ENCODE measurements at places on chromosomes 7 and 10.

GRCh38 chr7:53350241-53350640 is 314.8 kb downstream of the POM121L12 start:
- no peak for DNase-seq

DNA sequence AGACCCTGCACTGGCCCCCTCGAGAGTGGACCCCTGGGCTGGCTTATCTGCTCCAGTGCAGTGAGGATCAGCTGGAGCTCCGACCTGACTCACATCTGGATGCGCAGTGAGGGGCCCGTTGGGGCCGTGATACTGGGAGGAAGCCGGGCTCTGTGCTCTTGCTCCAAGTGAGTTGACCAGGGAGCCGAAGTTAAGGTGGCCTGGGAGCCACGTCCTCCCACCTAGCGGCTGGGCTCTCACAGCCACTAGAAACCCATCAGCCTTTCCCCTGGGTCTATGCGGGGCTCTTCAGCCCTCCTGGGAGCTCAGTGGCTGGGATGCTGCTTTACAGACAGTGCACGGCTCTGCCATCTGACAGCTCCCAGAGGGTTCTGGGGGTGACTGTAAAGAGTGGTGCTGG is 9.1 kb downstream of the ALKBH4 start:
- no peak for DNase-seq

DNA sequence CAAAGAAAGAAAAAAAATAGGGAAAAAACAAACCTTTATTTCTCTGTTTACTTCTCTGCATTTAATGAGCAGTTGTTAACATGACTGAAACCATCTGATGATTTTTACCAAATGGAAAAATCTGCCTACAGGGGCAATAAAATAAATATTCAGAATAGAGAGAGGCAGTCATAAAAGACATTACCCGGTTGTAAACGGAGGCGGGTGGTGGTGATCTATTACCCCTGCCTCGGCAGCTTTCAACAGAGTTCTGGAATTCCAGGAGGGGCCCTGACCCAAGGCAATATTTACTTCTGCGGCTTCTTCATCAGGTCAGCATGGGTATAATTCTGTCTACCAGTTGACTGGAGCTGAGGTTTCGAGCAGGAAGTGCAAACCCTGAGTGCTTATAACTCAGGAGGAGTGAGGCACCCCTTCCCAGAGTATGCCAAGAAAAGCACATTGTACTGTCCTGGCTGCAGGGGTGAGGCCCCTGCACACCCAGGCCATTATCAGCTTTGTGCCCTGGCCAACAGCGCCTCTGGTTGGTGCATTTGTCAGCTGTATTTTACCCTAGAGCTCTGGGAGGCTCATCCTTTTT is 8.2 kb upstream of the CXCL12 start:
- DNase-seq = no peak

GRCh38 chr10:25875556-25876165 is 58.4 kb upstream of the MYO3A start:
- no peak for DNase-seq

DNA sequence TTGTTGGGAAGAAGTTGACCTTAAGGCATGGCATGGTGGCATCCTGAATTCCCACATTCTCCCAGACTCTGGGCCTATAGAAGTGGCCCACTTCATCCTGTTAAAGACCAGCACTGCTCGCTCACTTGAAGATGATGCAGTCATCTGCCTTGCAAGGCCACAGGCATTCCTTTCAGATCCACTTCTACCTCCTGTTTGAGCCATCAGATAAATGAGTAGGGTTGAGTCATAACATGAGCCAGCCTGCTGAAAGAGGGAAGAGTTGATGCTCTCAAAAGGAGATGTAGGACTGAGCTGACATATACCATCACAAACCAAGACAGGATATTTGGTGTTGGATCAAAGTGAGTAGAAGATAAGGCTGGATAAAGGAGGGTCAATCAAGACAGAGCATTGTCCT is 1.5 kb upstream of the EBLN1 start:
- no peak for DNase-seq

DNA sequence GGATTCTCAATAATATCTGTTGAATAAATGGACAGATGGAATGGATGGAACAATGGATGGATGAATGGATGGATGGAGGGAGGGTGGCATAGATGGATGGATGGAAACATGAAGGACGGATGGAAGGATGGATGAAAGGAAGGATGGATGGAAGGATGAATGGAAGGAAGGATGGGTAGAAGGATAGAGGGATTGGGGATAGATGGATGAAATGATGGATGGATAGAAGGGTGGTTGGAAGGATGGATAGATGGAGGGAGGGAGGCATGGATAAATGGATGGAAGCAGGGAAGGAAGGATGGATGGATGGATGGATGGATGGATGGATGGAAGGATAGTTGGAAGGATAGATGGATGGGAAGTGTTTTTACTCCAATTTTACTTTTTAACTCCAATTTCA is 35.4 kb downstream of the AKR1B15 start:
- no peak for DNase-seq

DNA sequence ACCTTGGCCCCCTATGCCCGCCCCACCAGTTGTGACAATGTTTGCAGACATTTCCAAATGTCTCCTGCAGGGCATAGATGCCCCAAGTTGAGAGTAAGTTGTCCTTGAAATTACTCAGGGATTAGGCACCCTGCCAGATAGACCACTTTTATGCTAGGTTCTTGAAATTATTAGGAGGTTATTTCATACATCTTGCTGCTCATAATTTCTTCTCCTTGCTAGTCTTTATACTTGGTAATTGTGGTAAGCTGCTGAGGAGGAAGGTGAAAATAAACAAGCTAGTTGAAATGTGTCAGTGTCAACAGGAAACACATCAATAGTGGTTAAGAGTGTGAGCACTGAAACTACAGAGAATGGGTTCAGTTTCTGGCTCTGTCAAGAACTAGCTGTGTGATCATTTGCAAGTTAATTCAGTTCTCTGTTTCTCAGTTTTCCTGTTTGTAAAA is 63.7 kb upstream of the AOAH start:
- no peak for DNase-seq

DNA sequence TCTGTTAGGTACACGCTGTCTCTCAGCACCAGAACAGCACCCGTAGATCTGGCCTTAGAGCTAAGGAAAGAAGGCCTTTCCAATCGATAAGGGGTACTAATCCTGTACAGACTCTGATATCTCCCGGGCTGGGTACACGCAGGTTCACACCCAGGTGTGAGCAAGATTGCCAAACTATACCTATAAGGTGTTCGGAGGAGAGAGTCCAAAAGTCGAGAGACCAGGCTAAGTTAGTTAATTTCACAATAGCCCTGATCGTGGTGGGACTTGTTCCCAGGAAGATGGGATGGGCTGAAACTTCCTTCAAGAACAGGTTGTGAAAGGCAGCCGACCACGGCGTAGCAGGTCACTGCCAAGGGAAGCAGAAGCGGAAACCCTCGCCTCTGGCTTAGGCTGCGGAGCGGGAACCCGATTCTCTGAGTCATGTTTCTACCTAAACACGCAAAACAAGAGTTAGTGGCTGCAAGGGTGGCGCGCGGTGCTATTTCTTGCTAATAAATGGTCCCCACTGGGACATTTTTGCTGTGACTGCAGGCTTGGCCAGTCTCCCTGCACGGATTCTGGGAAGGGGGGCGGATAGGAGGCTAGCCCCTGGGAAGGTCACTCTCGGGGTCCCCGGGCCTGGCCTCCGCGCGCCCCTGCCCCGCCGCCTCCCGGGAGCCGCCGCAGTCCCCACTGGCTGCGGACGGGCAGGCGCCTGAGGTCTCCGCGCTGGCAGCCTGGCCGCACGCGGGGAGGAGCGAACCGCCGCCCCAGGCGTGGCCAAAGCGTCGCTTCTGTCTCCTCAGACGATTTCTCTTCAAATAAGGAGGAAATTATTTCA is 75.4 kb upstream of the PDSS1 start:
- DNase-seq = no peak

- DNase-seq = no peak
These were observed 399 bp downstream of the FHIP2A start for GRCh38 chr10:114821915-114822443.

GRCh38 chr10:75717126-75717916 is 285.9 kb downstream of the LRMDA start:
- DNase-seq = no peak

DNA sequence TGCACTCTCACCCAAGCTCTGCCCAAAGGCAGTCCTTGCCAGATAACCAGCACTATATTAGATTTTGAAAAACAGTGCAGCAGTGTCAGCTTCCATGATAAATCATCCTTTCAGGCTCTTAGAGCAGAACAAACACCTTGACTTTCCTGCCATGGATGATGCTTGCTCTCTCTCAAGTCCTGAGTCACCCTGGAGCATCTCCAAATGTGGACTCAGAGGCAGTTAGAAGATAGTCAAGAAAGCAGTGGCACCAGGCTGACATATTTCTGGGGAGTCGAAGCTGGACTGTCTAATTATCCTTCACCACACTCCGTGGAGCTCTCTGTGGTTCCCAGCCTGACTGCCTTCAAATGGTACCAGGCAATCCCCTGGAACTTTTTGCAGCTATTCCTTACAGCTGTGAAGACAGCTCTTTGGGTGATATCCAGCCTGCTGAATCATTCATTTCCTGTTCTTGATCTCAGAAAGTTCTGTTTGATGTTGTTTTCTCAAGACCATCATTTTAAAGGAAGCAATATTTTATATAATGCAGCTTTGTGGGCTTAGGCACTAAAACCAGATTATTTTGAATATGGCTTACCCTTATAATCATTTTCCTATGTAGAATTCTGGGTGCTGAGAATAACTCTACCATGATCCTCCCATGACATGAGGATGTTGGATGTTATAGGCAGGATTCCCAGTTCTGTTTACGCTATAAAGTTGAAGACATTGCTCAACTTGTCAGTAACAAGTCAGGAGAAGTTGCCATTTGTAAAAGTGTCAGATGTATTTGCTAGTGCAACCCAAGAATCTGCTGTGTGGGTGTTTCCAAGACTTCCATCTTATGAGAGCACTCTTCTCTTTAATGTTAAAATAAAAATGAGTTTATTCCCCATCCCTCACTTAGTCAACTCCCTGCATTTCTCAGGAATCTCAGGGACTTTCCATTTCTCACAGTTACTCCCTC is 233.8 kb downstream of the C7orf25 start:
- peak; percentile 59 for DNase-seq

GRCh38 chr7:129144095-129144833 is at the start of gene TSPAN33:
TSS of gene TSPAN33 (plus strand) at chr7:129144707. CDS start at chr7:129144981, 274 bp downstream.
- DNase-seq = peak; percentile 16

GRCh38 chr7:156751319-156751718 is 110.7 kb downstream of the RNF32 start:
- DNase-seq = no peak

DNA sequence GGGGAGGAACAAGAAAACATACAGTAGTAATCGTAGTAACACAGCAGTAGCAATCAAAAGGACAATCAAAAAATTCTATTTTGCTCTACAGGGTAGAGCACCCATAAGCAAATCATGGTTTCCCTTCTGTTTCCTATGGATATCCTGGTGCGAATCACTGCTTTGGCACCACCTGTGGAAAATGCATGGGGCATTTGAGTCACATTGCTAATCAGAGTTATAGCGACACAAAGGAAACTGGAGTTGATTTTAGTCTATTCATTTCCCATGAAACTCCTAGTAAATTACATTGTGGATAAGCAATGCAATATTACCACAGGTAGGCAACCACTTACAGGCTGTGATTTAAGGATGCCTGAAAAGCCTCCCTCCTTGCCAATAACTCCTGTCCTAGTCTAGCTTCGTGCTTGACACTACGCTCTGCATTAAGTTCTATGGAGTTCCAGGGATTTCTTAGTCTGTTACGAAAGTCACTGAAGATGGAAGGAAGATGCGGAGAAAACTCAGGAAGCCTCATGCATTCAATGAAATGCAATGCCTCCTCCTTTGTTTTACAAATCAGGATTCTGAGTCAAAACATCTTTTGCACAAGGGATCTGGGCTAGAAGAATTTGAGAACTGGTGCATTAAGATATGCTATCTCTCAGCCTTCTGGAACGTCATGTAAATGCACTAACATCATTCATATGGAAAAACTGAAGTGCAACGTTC is 188.4 kb downstream of the DGKI start:
- DNase-seq = no peak

GRCh38 chr7:63029207-63029522 is 969.5 kb upstream of the ZNF722 start:
- no peak for DNase-seq

GRCh38 chr10:129761197-129761972 is 202.7 kb downstream of the EBF3 start:
- DNase-seq = no peak

GRCh38 chr10:124142960-124143359 is 49.6 kb upstream of the CHST15 start:
- DNase-seq = no peak

- DNase-seq = peak; percentile 7
These were observed 139.0 kb downstream of the LRRN3 start for GRCh38 chr7:111229916-111230315.

GRCh38 chr10:108556186-108556585 is 1367.1 kb downstream of the XPNPEP1 start:
- no peak for DNase-seq

DNA sequence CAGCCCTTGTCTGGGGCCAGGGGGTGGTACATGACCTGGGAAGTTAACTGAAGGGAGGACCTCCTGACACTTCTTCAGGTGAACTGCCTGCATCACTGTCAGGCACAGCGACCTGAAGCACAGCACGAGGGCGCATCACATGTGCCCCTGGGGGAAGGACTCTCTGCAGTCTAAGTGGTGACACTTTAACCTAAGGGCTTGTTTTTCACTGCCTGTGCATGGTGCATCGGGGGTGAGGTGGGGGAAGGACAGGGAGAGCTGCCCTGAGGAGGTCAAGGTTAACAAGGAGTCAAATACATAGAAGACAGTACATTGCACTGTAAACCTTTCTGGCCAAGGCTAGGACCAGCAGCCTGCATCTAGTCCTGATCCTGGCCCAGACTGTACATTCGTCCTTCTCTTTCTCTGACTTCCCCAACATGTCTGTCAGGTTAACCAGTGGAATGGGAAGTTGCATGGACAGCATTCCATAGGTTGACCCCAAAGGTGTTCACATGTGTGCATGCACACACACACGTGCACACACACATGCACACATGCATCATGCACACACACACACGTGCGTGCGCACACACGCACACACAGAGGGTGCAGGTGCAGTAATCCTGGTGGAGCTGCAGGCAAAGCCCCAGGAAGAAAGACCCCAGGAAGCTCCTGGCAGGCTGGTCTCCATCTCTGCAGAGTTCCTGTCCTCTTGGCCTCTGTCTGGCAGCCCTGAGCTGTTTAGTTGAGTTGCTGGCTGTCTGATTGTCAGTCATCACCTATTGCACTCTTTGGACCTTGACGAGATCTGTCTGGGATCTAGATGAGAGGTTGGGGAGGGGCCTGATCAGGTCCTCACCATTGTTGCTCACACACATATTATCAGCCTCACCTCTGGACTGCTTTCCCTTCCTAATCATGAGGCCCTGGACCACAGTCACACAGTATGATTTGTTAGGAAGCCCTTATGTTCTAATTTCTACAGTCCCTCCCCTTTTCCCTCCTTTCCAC is 37.8 kb downstream of the WDFY4 start:
- no peak for DNase-seq

GRCh38 chr10:111246136-111246535 is 169.3 kb downstream of the ADRA2A start:
- no peak for DNase-seq
